Mammary epithelial cell (primary cell): ENCODE measurements at places on chromosomes 7 and 10.
A peak's percentile ranks its signal among the peaks of the same experiment; 100 is the strongest.

- DNase-seq: peak; percentile 43
These were observed 89.2 kb downstream of the HERPUD2 start for GRCh38 chr7:35605760-35606159.

DNA sequence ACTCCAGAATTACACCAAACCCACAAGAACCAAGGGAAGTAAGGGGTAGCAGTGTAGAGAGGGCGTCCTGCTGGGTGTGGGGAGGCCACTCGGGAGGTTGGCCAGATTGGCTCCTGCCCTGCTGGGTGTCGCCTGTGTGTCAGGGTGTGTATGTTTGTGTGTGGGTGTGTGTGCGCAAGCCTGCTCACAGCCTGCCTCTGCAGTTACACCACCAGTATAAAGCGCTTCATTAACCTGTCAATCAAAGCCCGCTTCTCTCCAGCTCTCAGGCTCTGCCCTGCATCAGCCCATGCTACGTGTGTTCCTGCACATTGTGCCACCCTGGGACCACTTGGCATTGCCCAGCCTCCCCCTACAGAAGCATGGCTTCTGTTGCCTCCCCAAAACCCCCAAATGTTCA is 83.3 kb upstream of the PAX2 start:
- no peak for DNase-seq

- DNase-seq: no peak
These were observed 274.4 kb downstream of the HTR7 start for GRCh38 chr10:90583416-90583815.

- DNase-seq: no peak
These were observed 53.5 kb downstream of the DNAJB9 start for GRCh38 chr7:108623220-108623619.

DNA sequence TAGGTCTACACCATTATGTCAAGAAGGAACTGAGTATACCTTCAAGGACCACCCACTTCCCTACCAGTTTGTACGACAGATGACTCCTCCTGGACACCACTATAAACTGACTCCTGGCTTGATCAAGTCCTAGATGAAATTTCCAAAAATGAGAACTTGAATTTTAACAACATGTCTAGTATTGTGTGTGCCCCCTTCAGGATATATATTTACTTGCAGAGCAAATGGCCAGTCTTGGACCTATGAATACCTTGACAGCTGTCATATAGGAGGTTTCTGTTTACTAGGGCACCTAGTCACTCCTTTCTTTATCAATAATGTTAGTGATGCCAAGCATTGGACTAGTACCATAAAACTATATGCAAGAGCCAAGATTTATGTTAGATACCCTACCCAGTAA is 94.1 kb upstream of the TMEM26 start:
- DNase-seq: no peak

- no peak for DNase-seq
These were observed 35.3 kb downstream of the VSTM4 start for GRCh38 chr10:49080071-49080470.

DNA sequence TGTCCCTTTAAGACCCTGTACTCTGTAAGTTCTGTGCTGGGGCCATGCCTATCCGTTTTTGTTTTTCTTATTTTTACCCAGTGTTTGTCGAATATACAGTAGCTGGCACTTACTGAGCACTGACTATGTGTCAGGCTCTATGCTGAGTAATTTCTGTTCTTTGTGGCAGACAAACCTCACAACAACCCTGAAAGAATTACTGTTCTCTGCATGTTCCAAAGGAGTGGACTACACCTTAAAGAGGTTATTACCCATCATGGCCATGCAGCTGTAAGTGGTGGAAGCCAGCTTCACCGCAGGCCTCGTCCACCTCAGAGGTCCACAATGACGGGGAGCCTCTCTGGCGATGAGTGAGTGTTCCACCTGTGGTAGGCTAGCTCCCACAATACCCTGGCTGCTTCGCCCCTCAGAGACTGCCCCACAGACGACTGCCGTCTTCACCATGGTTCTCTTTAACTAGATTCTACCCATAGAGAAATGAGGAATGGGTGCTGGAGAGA is 30.1 kb upstream of the RBM20 start:
- DNase-seq: no peak

GRCh38 chr7:111558991-111559390 is 3.3 kb downstream of the IMMP2L start:
- no peak for DNase-seq

GRCh38 chr7:22628112-22628511 is 98.9 kb upstream of the IL6 start:
- no peak for DNase-seq

DNA sequence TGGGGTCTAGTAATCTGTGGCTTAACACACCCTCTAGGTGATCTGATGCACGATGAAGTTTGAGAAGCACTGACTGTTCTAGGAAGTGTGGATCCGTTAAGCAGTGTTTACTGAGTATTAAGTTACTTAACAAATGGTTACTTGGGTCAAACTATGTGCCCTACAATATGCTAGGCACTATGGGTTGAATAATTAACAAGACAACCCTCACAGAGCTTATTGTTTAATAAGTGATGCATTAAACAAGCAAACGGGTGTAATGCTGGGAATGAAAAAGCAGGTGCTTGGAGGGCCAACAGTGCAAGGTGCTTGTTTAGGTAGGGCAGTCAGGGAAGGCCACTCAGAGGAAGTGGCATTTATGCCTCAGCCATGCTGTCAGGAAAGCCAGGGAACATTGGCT is 378.0 kb upstream of the PODXL start:
- DNase-seq: no peak

GRCh38 chr7:30470771-30471170 is 7.8 kb downstream of the NOD1 start:
- no peak for DNase-seq

DNA sequence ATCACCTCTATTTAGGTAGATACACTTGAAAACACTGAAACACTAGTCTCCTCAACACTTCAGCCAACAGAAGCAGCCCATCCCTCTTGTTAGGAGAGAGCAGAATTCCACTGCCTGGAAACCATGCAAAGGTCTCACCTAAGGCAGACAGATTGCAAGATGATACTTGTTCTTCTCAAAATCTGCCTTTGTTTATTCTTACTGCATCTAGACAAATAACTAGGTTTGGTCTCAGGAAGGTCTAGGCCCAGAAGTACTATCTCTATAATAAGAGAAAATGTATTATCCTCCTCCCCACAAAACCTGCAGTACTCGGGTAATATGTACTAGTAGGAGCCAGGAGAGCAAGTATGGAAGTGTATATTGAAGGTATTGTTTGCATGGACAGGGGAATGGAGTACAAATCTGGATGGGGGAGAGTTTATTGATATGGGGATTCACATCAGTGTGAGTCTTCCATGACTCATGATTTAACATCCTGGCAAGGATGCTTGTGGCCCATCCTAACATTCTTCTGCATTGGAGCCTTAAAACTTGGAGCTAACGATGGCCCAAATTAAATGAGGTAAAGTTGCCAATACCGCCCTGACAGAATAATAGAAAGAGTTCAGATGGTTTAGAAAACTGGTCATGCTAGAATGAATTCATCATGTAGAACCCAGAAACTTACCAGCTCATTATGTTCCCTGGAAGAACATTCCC is 109.2 kb downstream of the EPC1 start:
- peak; percentile 85 for DNase-seq

GRCh38 chr10:43217563-43218205 is 49.2 kb downstream of the RASGEF1A start:
- no peak for DNase-seq

GRCh38 chr10:27241010-27241651 is 534 bp upstream of the ACBD5 start:
- DNase-seq: peak; percentile 30

GRCh38 chr7:92626281-92626809 is 36.2 kb upstream of the FAM133B start:
- DNase-seq: no peak
